ENCODE measurements at places on chromosomes 11 and 22.

DNA sequence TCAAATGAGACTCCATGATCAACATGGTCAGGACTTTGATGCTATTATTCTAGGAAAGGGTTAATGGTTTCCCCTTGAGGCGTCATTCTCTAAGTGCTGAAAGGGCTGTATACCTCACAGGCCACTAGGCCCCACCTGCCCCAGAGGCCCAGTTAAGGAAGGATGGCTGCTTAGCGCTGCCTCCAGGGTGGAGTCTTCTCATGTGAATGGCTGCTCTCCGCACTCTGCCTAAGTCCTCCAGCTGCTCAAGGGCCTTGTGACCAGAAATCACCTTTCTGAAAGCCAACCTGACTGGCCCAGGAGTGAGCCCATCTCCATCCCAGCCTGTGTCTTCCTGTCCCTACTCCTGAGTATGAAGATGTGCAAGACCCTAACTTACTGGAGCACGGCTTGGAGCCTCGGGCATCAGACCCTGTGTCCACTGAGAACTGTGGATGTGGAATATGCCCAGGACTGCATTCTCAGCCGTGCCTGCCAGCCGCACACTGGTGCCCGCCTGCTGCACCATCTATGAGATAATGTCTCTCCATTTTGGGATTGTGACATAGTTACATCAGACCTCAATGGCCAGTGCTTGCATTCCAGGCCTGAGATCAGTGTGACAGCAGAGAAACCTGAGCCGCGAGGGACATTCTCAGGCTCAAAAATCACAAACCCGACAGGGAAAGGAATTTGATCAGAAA is 51.0 kb downstream of the SNX19 start:
- no peak for DNase-seq

DNA sequence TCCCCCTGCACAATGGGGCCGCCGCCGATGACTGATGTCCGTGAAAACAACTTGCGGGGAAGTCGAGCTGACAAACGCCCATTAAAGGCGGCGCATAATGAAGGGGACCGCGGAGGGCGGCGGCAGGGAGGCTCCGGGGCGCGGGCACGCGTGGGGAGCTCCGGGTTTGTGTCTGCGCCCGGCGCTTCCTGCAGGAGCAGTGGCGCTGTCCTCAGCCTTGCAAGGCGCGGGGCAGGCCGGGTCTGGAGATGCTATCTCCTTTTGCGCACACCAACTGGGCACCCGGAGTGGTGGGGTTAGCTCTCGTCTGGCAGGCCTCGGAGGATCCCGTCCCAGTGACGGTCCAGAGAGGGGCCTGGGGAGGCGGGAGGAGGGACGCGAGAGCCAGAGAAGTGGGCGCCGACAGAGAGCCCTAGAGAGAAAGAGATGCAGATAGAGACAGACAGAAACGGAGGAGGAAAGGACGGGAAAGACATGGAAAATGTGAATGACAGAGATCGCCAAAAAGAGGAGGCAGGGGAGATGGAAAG is 390 bp upstream of the FGF3 start:
- DNase-seq, result no peak

DNA sequence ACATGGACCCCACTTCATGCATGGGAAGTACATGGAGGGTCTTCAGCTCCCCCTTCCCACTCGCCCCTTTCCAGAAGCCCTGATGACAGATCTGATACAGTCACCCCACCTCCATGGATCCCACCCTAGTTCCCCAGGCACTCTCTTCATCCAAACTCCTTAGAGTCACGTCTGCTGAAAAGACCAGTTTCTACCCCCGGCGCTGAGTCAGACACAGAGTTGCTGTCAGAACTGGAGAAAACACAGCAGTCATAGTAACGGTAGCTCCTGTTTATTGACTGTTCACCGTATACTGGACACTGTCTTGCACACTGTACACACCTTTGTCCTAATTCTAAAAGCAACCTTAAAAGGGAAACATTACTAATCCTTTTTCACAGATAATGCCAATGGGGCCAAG is 29.1 kb downstream of the DRD2 start:
- DNase-seq, result no peak

DNA sequence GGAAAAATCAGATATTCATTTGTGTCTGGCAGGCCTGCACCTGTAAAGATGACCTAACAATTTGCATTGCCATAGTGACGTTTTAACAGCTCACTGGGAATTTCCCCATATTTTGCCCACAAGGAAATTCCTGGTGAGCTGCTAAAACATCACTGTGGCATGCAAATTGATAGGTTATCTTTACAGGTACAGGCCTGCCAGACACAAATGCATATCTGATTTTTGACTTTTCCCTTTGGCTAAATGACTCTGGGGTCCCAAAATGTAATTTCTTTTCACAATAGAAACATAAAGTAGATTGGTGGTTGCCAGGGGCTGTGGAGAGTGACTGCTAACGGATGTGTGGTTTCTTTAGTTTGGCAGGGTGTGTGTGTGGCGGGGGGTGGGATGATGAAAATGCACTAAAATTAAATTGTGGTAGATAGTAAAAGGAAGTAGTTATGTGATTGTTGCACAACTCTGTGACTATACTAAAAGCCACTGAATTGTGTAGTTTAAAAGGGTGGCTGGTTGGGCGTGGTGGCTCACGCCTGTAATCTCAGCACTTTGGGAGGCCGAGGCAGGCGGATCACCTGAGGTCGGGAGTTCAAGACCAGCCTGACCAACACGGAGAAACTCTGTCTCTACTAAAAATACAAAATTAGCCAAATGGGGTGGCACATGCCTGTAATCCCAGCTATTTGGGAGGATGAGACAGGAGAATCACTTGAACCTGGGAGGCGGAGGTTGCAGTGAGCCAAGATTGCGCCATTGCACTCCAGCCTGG is 18.5 kb upstream of the FEZ1 start:
- peak; percentile 55 for DNase-seq

DNA sequence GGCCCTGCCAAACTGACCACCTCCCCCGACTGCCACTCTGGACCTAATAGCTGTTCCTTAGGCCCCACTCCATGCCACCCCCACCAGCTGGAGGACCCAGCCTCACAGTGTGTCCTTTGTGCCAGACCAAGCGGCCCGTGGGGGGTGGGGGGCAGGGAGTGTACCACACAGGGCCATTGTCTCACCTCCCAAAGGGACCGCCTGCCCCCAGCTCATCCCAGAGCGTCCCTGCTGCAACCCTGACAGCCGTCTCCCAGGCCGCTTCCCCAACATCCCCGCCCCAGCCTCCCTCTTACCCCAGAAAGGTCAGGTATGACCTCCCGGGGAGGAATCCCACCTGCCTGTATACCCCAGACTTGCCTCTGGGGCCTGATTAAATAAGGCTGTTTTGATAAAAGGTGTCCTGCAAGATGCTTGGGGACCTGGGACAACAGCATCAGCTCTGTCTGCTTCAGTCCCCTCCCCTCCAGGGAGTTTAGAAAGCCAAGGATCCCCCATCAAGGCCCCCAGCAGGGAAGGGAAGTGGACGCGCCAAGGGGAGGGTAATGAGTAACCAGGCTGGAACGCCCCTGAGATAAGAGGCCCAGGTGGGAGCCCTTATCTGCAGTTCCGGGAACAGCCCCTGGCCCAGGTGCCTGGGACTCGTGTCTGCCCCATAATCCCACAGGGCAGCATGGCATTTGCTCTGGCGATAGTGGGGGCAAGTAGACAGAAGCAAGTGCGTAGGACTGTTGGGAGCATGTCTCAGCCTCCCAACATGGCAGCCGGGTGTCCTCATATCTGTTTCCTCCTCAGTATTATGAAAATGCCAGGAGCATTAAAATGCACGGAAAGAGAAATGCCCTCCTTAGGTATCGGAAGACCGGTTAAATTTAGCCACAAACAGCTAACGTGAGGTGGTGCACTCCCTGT is 9.0 kb downstream of the CDC42EP1 start:
- no peak for DNase-seq

DNA sequence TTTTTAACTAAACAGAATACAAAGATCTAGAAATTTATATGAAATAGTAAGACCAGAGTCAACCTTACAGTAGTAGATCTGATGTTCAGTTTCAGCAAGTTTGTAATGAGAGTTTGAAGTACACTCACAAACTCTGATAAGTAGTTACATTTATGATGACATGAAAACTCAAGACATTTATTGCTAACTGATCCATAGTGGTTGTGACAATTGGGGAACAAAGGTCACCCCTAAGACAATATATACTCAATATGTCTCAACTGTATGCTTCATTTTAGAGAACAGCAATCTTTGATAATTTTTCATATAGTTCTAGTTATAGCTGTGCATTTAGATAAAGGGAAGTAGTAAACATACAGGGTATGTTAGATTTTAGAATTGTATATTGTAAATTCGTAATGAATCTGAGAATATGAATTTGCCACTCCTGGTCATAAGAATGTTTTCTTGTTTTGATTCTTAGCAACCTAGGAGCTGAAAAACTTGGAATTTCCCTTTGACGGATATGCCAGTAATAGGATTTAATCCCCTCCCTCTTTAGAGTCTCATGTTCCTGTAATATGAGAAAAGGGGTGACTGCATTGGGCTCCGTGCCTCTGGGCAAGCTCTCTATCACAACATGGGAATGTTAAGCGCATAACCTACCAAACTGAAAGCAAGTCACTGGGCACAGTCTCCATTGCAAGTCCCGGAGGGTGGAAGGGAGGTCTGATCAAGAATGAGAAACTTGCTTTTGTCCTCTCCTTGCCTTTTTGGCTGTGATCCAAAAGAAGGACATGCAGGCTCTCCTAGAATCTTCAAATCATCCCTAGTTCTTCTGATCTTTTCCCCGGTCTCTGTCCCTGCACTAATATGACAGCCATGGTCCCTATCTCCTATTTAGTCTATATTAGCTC is 11.4 kb downstream of the OR10D3 start:
- DNase-seq, result no peak

DNA sequence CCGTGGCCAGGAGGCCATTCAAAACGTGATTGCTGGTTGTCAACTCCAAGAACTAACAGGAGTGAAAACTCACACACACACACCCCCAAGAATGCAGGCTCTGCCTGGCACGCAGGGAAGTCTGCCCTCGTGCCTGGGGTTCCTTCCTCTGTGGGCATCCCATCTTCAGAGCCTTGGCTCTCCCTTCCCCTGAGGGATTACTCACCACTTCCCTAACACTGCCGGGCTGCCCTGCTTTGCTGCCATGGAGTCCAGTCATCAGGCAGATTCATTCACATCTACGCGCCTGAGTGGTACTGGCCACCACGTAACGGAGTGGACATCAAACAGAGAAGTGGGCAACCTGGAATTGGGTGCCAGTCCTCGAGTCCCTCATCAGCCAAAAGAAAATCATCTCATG is 120.7 kb upstream of the TMEM45B start:
- no peak for DNase-seq

DNA sequence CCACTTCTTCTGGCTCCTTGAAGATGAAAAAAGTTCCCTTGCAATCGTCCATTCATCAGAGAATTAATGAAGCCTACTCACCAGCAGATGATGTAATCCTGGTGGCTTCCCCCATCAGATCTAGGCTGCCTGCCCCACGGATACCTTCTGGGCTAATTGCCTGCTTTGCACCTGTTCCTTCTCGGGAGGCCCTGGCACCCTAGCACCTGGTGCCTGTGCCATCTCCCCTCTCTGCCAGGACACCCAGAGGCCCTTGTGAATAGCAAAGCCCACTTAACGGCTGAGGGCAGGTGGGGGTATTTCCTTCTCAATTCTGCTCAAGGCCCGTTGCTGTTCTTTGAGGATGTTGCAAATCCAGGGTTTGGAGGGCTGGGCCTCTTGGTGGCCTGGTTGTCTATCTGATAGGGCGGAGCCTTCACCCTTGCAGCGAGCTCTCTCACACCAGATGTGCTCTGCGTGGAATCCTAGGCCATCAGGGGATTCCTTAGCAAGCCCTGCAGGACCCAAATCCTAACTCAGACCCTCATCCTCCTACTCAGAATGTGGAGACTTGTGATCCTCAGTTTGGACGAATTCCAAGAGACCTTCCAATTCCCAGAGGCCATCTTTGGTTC is at the start of gene LMO2:
LMO2 (minus strand) TSS at position 363 of the 614 bp plus-strand sequence. CDS start 22,360 bp downstream, outside the sequence.
- no peak for DNase-seq

GRCh38 chr22:25137577-25138525 is 61.8 kb upstream of the CRYBB3 start:
- no peak for DNase-seq

- no peak for DNase-seq
Measured at GRCh38 chr22:32255726-32256125, 579 bp upstream of the SLC5A4 start.

DNA sequence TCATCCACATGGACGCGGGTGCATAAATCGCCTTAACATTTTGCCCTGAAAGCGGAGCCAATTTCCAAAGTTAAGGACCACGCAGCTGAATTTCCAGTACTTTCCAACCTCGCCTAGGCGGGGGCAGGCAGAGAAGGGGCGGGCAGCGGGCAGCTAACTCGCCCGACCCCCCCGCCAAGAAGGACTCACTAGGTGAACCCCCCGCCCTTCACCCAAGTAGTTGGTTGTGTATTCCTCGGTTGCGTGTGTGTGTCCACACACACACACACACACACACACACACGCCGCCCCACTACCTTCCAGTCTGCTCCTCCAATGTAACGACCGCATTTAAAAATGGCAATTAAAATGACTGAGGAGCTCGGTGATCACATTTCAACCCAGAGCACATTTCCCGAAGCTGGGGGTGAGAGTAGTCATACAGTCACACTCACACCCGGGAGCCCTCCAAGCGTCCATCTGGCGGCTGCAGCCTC is 1.4 kb downstream of the TENM4 start:
- DNase-seq, result no peak
